ENCODE measurements at places on chromosomes 7 and 10.
A peak's percentile ranks its signal among the peaks of the same experiment; 100 is the strongest.

DNA sequence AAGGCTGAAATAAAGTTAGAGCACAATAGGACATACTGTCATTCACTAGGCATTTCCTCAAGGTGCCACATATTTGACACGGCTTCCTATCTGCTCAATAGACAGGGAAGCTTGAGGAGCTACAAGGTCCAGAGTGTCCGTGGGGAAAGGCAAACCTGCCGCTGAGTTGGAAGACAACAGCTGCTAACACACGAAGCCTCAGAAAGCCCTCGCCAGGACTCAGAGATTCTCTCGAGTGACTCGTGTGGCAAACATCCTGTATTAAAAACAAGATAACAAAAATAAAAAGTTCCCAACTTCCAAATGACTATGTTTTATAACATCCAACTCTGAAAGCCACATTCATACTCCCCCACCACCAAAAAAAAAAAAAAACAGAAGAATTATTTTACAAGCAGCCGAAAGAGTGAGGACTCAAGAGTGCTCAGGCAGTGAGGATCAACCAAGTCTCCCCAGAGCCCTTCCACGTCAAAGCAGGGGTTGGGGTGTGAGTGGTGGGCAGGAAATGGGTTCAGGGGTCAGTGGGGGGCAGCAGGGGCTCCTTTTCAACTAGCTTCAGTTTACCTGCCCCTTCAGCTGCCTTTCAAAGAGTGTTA is 67.6 kb downstream of the STK17A start:
- DNase-seq, result peak; percentile 36

GRCh38 chr7:43124388-43124787 is 11.9 kb downstream of the HECW1 start:
- no peak for DNase-seq

DNA sequence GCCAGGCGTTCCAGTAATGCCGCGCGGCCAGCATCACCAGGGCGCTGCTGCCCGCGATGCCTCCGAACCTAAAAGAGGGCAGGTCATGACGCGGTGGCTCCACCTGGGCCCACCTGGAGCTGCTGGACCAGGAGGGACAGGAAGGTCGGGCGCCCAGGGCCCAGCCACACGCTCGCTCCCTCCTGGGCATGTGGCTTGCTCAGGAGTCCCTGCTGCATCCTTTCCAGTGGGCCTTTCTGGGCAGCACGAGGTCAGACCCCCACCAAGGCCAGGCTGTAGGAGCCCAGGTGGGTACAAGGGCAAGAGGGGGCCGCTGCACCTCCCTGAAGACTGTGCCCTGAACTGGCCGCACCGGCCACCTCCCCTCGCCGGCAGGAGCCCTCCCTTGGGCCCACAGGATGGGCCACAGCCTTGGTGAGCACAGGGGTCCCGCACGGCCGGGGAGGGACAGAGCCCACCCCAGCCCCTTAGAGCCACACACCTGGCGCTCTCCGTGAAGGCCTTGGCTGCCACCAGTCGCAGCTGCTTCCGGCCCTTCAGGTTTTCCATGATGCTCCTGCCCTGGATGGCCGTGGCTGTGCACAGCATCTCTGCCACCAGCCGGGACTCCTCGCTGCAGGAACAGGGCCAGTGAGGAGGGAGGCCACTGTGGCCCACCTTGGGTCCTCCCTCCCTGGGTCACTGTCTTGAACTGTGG is 43.2 kb downstream of the CFAP46 start:
- no peak for DNase-seq

- no peak for DNase-seq
Observed at GRCh38 chr7:138458576-138459412, 1.3 kb upstream of the TRIM24 start.

DNA sequence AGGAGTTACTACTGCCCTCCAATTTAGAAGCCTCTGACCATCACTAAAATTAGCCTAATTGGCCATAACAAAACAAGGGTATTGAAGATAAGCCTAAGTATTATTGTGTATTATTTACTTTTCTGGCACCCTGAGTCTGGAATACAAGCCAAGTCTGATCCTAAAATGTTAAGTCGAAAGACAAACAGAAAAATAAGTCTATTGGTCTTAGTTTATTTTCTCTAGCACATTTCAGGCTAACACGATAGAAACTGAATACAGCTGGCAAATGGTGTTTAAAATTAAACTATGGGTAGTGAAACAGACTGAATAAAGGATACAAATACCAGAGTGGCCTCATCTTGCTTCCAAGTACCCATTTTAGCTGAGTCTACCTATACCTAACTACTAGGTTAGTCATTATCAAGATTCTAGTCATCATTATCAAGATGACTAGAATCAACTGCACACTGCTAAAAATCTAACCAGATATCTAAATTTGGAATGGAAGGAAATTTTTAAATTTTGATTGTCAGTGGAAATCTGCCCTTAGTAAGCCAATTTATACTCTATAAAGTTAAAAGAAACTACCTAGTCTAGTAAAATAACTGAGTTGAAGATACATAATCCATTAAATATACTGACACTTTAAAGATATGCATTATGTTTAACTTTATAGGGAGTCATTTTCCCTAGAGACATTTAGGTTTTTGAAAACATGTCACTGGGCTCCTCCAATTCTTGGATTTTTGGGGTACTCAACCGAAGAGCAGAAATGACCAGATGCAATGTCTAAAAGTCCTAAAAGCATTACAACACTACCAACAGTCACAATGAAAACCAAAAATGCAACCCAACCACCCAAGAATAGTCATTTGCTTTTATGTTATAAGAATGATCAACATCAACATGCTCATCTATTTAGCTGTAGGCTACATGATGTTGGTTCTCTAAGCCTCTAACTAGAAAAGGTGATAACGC is 80.9 kb downstream of the NT5C2 start:
- no peak for DNase-seq

DNA sequence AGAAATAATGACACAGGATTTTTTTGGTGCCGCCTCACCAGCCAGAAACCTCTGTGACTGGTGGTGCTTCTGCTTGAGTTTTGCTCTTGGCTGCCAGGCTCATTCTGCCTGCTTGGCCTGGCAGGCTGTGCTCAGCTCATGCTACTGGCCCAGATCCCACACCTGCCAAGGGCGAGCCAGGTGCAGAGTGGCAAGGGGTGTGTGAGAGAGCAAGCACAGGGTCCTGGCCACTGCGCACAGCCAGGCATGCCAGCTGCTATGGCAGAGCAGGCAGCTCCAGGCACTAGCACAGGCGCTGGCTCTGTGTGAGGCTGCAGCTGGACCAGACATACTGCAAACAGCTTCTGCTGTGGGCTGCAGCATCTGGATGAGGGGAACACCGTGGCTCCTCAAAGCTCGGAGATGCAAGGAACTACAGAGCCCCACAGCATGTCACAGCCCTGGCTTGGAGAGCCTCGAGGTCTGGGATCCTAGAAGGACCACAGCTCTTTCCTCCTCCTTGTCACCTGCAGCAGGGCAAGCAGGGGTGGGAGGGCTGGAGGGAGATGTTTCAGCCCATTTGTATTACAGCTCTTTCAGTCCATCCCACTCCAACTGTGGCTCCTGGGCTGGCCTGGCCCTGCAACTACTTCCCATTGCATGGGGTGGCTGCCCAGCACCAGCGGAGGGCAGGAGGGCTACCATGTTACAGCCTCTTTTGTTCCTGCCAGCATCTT is 313.4 kb upstream of the SEMA3C start:
- no peak for DNase-seq

DNA sequence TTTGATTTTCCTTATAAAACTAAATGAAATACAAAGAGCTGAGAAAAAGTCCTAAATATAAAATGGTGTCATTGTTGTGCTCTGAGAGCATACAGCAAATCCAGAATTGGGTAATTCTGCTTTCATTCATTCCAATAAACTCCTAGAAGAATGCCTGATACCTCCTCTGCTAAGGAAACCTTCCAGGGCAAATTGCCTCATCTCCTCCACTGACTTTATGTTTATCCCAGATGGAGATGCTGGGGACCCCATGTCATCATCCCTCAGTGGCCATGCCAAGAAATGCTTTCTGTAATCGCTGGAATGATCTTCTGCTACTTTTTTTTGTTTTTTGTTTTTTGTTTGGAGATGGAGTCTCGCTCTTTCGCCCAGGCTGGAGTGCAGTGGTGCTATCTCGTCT is 119.3 kb upstream of the PRKCQ start:
- no peak for DNase-seq
